PC-3 (cell line): ENCODE measurements at places on chromosomes 6 and 20. TPM values are rescaled to one million over a fixed set of nuclear protein-coding genes. Genes with fewer than 3 reads are reported as not detected.

- DNase-seq, result no peak
These were observed 42.7 kb downstream of the CD2AP start for GRCh38 chr6:47520282-47520681.

APCDD1L gene
- 2.0 and 4.9 TPM in 2 replicates for total RNA-seq

RCAN2 gene
- total RNA-seq, result not detected in 2 replicates

FAM83C gene
- 0.12 TPM in 1 of 2 replicates, not detected in the other for total RNA-seq

- peak; percentile 73 for DNase-seq
These were observed 9.2 kb downstream of the PEDS1 start for GRCh38 chr20:50144362-50144761.

DNA sequence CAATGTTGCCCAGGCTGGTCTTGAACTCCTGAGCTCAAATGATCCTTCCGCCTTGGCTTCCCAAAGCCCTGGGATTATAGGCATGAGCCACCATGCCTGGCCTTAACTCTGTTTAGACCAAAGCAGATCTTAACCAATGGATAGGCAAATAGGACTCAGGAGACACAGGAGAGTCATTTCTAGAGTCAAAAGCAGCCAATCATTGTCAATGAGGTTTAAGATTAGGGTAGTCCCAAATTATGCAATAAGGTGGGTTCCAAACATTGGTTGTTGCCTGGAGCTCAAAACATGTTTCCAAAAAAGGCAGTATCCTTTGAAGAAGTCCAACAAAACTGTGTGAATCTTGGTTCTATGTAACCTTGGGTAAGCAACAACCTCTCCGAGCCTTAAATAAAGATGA lies 95.7 kb upstream of the JARID2 start:
- DNase-seq, result no peak

- peak; percentile 76 for DNase-seq
These were observed 44.3 kb downstream of the KHDC1L start for GRCh38 chr6:73180763-73181619.

DNA sequence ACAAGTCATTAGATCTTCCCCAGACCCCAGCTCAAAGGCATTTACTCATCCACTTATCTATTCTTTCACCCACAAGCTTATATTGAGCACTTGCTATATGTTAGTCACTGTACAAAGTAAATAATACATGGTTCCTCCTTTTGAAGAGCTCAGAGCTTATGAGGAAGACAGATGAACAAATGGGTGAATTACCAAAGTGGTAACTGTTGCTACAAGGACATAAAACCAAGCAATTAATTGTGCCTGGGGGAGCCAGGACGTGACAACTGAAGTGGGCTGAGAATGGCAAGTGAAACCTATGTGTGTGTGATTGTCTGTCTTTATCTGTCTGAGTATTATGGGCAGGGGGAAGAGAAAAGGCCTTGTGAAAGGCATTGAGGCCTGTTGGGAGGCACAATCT lies 45.6 kb upstream of the AKIRIN2 start:
- peak; percentile 17 for DNase-seq

- DNase-seq, result no peak
These were observed 24.6 kb downstream of the KDM1B start for GRCh38 chr6:18179770-18180356.

MRAP2 gene
- 0.07 and 0.12 TPM in 2 replicates for total RNA-seq

DNA sequence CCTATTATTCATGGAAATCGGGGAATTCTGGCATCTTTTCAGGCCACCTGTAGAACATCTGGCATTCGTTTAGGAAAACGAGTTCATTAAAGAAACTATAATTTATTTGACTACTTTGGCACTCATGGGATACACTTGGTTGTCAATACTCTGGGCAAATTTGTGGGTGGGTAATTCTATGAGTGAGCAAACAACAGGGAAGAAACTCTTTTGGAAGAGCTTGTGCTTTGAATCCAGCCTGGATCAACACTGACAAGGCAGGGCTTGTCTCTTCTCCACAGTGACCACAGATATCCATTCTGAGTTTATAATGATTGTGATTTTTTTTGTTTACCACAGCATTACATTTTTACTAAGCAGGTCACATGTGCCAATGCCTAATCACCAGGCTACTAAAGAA lies 394.7 kb downstream of the THBS2 start:
- DNase-seq, result no peak

CUL9 gene
- 30.4 and 43.8 TPM in 2 replicates for total RNA-seq

QKI gene
- 64.3 and 87.7 TPM in 2 replicates for total RNA-seq

GRCh38 chr6:25065666-25066065 lies 129.9 kb upstream of the RIPOR2 start:
- DNase-seq, result no peak

SRSF12 gene
- total RNA-seq, result not detected in 2 replicates

SLC13A3 gene
- total RNA-seq, result not detected in 2 replicates

DNA sequence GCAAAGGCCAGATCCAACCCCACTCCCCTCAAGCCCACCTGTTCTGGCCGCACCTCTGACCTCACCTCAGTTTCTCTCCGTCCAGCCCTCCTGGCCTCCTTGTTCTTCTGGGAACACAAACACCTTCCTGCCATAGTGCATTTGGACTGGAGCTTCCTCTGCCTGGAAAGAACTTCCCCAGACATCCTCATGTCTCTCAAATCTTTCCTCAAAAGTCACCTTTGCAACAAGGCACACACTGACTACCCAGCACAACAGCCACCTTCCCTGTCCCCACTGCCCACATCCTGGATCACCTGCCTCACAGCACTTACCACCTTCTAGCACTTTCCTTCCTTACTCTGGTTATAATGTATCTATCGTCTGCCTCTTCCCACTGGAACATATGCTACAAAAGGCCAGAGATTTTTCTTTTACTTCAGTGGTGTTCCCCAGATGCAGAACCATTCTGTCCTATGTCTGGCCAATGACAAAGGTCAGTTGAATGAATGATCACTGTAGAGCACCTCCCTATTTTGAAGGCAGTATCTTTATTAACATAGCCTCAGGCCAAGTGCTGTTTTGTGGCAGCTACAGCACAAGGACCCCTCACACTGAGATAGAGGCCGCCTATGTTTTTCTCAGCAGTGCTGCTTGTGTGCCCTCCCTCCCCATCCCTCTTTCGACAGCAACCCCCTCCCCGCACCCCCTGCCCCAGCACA lies 4.1 kb downstream of the HLA-B start:
- DNase-seq, result no peak

SAPCD1 gene
- 4.2 and 6.0 TPM in 2 replicates for total RNA-seq

DSP gene
- total RNA-seq, result 54.7 and 71.6 TPM in 2 replicates

TFAP2B gene
- not detected in 2 replicates for total RNA-seq

- peak; percentile 28 for DNase-seq
These were observed 2.2 kb downstream of the CCN2 start for GRCh38 chr6:131948692-131949619.

DNA sequence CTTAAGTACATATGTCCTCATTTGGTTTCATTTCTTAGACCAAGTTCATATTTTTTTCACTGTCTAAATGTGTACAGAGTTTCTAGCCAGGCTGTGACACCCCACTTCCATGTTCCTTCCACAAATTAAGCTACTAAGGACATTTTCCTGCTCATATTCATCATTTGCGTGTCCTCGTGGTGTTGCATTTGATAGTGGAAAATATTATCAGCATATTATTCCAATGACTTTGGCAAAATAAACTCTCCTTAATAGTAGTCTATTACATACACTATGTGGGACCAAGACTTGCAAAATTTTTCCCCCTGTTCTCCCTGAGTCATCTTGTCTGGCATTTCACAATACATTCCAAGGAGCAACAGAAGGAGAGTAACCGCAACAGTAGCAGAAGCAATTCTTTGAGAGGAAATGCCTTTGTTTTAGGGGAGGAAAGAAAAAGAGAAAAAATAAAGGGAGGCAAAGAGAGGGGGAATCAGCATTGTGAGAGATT lies 599.2 kb downstream of the COL12A1 start:
- peak; percentile 79 for DNase-seq

GRCh38 chr20:35662551-35662950 lies 2.1 kb downstream of the CPNE1 start:
- peak; percentile 9 for DNase-seq

GRCh38 chr6:132902901-132903300 lies 88.5 kb downstream of the RPS12 start:
- no peak for DNase-seq

FAM217A gene
- total RNA-seq, result not detected in 2 replicates

CALHM4 gene
- total RNA-seq, result not detected in 2 replicates

DNAH8 gene
- total RNA-seq, result 0.06 and 0.15 TPM in 2 replicates

COX4I2 gene
- not detected in 2 replicates for total RNA-seq

DNA sequence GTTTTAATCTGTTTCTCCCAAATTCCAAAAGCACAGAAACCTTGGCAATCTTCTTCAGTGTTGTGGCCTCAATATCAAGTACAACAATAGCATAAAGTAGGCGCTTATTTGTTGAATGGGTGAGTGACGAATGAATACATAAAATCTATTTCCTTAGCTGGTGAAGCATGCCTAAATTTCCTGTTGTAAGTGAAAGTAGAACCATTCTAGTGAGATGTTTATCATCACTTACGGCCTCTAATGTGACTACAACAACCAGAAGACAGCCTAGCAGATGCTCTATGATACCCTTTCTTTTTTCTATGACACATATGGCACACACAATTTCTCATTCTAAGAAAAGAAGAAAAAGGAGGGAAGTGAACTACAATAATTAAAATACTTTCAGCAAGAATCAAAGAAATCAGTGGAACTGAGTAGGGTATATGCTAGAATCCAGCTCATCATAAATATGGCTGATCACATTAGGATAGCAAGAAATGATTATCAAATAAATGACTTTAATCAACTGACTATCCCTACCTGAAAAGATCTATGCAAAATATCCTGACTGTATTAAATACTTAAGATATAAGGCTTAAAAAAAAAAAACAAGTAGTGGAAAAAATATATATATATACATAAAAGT lies 67.4 kb downstream of the BTBD9 start:
- no peak for DNase-seq

GRCh38 chr6:158644231-158645063 lies at the start of gene DYNLT1:
Gene DYNLT1, minus strand, starts transcription at chr6:158644743. Its CDS starts 35 bp downstream, at chr6:158644708.
- DNase-seq, result peak; percentile 88

- no peak for DNase-seq
These were observed 668.0 kb upstream of the FLRT3 start for GRCh38 chr20:15005300-15005986.

DNA sequence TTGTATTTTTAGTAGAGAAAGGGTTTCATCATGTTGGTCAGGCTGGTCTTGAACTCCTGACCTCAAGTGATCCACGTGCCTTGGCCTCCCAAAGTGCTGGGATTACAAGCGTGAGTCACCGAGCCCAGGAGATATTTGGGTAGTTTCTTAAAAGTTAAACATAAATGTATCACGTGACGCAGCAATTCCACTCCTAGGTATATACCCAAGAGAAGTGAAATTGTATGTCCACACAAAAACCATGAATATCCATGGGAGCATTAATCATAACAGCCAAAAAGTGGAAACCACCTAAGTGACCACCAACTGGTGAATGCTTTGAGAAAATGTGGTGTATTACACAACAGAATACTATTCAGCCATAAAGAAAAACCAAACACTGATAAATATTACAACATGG lies 164.8 kb downstream of the MRPL14 start:
- DNase-seq, result no peak

- DNase-seq, result peak; percentile 9
These were observed 259.1 kb downstream of the ARID1B start for GRCh38 chr6:157036245-157036711.

DNA sequence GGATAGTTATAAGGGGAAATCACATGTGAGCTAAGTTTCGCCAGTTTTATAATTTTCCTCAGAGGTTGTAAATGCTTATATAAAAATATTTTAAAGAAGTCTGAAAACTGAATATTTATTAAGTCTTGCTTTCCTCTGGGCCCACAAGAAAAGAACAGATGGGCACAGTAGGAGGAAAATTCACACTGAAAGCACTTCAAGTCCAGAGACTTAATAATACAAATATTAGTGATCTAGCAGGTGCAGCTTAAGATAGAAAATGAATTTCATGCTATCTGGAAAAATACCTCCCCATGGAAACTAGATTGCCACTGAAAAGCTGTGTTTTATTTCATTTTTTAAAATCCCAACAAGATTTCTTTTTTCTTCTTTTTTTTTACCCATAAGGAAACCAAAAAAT lies 47.2 kb downstream of the ORC3 start:
- no peak for DNase-seq

MAN1A1 gene
- 19.0 and 24.6 TPM in 2 replicates for total RNA-seq

DNA sequence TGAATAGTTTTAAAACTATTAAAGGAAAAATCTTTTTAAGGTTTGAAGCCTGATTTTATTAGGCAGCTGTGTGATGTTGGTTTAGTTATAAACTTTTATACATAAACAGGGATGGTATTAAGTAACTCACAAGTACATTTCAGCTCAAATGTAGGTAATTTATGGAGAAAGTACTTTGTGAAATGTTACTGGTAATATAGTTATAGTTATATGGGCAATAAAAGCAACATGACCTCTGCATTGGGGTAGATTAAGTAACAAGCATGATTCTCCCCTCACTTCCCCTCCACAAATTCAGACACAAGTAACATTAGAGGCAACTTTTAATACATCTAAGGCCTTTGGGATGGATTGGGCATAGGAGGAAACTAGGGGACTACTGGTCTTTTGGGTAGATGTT lies 154.3 kb upstream of the ID4 start:
- DNase-seq, result no peak

DNA sequence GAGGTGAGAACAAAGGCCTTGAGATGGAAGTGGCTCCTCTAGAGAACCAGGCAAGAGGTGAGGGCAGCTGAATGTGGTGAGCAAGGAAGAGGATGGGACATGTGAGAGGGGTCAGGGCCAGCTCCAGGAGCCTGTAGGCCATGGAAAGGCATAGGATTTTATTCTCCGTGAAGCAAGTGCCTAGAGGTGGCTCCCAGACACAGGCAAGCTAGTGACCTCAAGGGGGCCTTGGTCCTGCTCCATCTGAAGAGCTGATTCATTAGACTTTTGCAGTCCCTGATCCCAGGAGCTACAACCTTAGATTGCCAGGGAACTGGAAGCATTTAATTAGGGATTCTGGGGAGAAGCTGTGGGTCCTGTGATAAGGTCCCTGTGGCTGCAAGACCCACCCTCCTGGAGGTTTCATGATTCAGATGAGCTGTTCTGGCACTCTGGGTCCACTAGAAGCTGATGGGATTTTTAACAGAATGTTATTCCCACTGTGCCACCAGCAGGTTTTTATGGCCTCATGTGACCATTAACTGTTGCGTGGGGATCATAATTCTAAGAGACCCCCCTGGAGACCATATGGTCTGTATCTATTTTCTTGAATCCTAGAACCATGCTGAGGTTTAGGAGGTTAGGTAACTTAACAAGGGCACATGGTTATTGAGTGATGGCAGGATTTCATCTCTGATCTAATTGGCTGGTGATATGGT lies 90.5 kb downstream of the ELOVL5 start:
- DNase-seq, result no peak
